ENCODE measurements at places on chromosomes 1 and 21. TPM values are rescaled to one million over a fixed set of nuclear protein-coding genes. Genes with fewer than 3 reads are reported as not detected.

GRCh38 chr1:212749821-212750535 lies 41.6 kb downstream of the NSL1 start:
- DNase-seq: no peak

- DNase-seq: peak; percentile 57
Measured at GRCh38 chr1:45621895-45622523, 1.8 kb downstream of the CCDC17 start.

GRCh38 chr1:22414244-22414751 lies 37.4 kb upstream of the ZBTB40 start:
- DNase-seq: no peak

GRCh38 chr1:19861034-19861433 lies 21.2 kb upstream of the OTUD3 start:
- DNase-seq: no peak

GRCh38 chr1:116569776-116570357 lies 959 bp downstream of the CD58 start:
- peak; percentile 78 for DNase-seq

DNA sequence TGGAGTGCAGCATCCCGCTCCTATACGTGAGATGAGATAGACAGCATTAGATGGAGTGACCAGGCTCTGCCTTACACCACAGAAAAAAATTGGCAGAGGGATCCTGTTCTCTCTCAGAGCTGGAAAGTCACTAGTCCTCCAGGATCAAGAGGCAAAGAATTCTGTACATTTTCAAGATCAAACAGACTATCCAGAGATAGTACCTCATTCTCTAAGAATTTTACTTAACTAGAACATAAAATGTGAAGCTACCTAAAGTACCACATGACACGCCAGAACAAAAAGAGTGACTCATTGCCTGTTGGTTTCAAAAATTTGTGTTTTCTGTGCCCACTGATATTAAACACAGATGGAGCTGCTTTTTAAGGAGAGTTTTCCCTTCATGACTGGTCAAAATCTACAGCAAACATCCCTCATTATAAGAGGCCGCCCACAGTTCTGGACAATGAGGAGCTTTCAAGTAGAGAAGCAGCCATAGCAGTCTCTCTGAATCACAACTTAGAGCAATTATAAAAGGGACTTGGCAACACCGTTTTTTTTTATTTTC lies 32.3 kb downstream of the CD160 start:
- DNase-seq: no peak

- DNase-seq: peak; percentile 74
Measured at GRCh38 chr1:82586473-82586872, 785.7 kb downstream of the ADGRL2 start.

GRCh38 chr1:154198756-154199562 lies 7.1 kb upstream of the TPM3 start:
- DNase-seq: no peak

DNA sequence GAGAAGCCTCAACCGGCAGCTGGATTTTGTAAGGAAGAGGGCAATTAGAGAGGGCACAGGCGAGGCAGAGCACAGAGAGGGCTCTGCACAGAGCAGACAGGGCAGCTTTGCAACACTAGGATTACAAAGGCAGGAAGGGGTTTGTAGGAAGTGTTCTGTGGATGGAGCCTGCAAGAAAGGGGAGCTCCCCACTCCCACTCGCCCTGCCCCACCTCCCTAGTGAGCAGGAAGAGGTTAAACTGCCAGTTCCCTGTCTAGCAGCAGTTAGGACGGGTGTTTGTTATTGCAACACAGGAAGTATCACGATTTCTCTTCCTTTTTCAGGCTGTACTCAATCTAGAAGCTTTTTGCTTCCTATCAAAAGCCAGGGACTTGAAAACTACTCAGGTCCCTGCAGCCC lies 63.3 kb upstream of the LRRC8D start:
- peak; percentile 84 for DNase-seq

DNA sequence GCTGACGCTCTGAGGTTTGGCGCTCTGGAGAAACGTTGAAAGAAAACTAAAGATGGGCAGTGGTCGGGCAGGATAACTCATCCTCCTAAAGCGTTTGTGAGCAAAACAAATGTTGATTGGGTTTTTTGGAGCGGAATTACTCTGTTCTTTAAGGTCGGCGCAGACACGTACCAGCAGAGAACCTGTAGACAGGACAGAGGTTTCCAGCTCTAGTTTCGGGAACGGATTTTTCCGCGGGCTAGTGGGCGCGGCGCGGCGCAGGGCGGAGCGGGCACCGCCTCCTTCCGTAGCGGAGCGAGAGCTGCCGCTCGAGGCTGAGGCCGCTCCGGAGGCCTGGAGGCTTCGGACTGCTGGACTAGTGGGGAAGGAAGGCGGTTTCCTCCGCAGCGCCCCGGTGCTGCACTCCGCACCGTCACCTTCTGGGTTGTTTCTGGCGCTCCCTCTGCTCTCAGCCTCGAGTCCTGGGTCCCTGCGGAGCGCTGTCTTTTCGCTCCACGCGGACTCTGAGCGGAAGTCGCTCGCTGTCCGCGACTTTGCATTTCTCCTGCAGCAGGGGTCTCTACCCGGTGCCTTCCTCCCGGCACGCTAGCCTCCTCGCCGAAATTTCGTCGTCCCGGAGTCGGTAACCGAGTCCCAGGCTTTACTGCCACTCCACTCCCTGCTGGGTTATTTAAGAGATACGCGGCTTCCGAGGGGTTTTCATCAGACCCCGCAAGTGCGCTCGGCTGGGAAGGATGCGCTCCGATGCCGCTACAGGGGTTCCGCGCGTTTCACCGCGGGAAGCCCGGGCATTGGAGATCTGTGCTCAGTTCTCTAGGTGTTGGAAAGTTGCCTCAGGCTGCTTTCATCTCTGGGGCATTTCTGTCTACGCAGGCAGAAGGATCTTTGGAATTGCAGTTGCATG lies 7.0 kb downstream of the FOXD2 start:
- no peak for DNase-seq

DNA sequence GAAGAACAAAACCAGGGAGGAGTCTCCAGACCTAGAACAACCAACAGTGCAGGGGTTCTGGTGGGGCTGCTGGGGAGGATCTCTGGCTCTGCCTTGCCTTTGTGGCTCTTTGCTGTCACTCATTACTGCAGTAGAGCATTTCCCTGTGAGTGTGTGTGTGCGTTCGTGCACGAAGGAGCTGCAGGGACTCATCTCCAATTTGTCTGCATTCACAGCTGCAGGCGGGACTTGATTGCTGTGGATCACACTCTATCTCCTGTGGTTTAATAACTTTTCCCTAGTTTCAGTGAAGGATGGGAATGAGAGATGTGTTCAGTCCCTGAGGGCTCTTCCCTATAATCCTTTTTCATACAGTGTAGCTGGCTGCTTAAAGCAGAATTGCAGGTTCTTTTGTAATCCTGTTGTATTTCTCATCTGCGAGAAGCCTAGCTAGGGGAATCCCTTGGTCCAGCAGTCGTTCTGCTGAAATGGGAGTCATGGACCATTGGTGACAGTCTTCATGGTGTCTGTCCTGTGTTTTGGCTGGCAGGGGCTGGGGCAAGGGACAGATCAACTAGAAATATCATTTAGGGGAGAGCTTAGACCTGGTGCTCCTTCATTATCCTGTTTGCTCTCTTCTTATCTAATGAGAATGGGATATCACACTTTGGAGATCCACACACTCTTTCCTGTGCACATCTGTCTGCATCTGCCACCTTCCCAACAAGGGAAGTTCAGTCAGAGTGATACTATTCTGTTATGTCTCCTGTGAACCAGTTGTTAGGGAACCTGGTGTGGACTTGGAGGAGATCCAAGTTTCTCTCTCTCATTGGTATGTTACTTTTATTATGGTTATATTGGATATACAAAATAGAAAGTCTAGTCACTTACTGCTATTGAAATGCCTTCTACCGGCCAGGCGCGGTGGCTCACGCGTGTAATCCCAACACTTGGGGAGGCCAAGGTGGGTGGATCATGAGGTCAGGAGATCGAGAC lies 3.0 kb downstream of the PCP4L1 start:
- DNase-seq: no peak

DNA sequence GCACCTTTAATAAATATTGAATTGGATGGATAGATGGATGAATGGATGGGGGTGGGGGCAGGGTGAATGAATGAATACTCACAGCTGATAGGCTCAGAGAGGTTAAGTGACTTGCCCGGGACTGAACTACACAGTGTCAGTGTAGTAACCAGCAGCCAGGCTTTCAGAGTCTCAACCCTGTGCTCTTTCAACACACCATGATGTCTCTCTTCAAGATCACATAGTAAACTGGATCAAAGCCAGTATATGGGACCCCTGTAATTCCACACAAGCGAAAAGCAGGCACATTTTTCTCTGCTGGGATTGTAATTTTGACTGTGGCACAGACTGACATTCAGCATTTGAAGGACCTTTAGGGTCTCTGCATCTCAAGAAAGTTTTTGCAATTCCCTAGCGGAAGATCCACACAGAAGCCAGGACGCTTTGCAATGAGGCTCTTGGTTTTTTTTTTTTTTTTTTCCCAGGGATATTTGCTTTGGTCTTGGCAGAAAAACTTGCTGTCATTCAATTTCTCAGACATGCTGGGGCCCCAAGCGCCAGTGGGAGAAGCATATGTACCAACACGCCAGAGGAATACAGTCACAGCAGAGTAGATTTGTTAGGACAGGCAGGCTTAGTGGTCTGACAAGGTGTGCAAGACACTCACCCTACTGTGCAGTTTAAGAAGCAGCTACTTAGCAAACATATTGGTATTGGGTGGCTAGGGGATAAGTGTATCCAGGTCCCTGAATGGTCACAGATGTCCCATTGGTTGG lies 213.1 kb upstream of the CAMK1G start:
- no peak for DNase-seq

CNKSR1 gene
- total RNA-seq: 1.8 TPM

RGS13 gene
- total RNA-seq: not detected

PGLYRP3 gene
- total RNA-seq: not detected

PARK7 gene
- total RNA-seq: 372 TPM

Measured in Right ventricle myocardium inferior (tissue), 1 donor.